ENCODE measurements at places on chromosomes 2 and 18. TPM values are rescaled to one million over a fixed set of nuclear protein-coding genes. Genes with fewer than 3 reads are reported as not detected.

DNA sequence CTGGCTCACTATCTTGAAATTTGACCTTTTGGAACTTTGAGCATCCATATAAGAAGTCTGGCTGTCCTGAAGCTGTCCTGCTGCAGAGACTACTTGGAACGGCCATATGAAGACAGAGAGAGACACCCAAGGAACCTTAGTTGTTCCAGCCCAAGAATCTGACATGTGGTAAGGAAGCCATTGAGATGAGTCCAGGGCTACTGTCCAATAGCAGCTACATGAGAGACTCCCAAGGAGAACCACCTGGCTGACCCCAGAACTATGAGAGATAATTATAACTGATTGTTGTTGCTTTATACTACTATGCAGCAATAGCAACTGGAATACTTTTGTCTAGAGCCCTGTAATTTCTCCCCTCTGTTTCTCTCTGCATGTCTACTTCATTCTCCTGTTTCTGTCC, 234.3 kb upstream of the TANK start:
- peaks cover 25% of the 10 kb centered on the region for H3K4me1 ChIP-seq
- DNase-seq, result no peak
- H3K27ac ChIP-seq, result no peak overlapping the region
- H3K36me3 ChIP-seq, result no peaks in the 10 kb centered on the region

DNA sequence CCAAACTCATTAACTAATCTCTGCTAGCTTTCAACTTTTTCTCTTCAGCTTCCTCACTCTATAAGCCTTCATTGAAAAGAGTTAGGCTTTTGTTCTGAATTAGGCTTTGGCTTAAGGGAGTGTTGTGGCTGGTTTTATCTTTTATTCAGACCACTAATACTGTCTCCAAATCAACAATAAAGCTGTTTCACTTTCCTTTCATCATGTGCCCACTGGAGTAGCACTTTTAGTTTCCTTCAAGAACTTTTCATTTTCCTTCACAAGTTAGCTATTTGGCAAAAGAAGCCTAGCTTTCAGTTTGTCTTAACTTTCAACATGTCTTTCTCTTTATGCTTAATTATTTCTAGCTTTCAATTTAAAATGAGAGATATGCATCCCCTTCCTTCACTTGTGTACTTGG, 271.7 kb upstream of the FSIP2 start:
- no peak overlapping the region for H3K4me3 ChIP-seq
- peaks cover 31% of the 10 kb centered on the region for H3K36me3 ChIP-seq
- DNase-seq, result no peak
- H3K27ac ChIP-seq, result no peak overlapping the region
- no peaks in the 10 kb centered on the region for H3K27me3 ChIP-seq
- no peaks in the 10 kb centered on the region for H3K4me1 ChIP-seq

DNA sequence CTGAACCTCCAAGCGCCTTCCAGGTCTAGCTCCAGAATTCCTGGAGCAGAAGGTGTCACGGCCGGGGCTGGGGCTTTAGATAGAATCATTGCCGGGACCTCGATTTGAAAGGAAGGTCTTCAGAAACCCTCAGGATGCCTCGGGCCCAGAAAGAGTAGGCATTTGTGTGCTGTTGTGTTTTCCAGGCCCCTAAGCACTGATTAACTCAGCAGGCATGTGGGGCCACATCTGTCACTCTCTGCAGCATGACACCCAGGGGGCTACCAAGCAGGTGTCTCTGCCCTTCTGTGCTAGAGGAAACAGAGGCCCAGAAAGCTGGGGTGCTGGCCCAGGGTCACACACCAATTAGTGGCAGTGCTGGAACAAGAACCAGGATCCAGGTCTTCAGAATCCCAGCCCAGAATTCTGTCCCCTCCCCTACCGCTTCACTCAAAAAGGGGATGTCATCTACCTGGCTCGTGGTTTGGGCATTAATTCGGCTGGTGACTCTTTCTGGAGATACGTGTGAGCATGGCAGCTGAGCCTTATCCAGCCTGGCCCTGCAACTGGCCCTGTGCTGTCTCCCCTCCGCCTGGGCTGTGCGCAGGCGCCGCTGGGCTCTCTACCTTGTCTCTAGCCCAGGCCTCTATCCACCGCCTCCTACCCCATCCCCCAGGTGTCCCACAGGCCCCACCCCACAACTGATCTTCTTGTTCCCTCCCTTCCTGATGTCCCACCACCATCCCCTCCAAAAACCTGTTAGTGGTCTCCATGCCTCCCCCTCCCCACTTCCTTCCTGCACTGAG, 245.4 kb downstream of the ATAD2B start:
- H3K27me3 ChIP-seq, result no peaks in the 10 kb centered on the region
- DNase-seq, result no peak
- H3K36me3 ChIP-seq, result peaks cover 11% of the 10 kb centered on the region

- H3K4me1 ChIP-seq, result no peaks in the 10 kb centered on the region
- no peak overlapping the region for H3K4me3 ChIP-seq
- no peak overlapping the region for H3K27ac ChIP-seq
- H3K36me3 ChIP-seq, result no peaks in the 10 kb centered on the region
Observed at GRCh38 chr2:6412533-6413091, 453.1 kb downstream of the CMPK2 start.

GRCh38 chr2:122368576-122369243, 613.3 kb downstream of the TSN start:
- H3K4me3 ChIP-seq, result no peak overlapping the region
- no peak overlapping the region for H3K27ac ChIP-seq
- no peaks in the 10 kb centered on the region for H3K4me1 ChIP-seq
- H3K36me3 ChIP-seq, result no peaks in the 10 kb centered on the region
- no peak for DNase-seq

- no peak overlapping the region for H3K27ac ChIP-seq
- no peak for DNase-seq
- peaks cover 83% of the 10 kb centered on the region for H3K36me3 ChIP-seq
- no peaks in the 10 kb centered on the region for H3K27me3 ChIP-seq
- no peak overlapping the region for H3K4me3 ChIP-seq
- H3K4me1 ChIP-seq, result no peaks in the 10 kb centered on the region
Observed at GRCh38 chr2:240526521-240526920, 31.3 kb downstream of the ANKMY1 start.

- no peak overlapping the region for H3K27ac ChIP-seq
- DNase-seq, result no peak
- H3K4me3 ChIP-seq, result no peak overlapping the region
- no peaks in the 10 kb centered on the region for H3K27me3 ChIP-seq
Observed at GRCh38 chr2:212408524-212408923, 130.1 kb downstream of the ERBB4 start.

BOLL gene
- total RNA-seq, result not detected

SNORC gene
- 4.1 TPM for total RNA-seq

RFTN2 gene
- 9.9 TPM for total RNA-seq

SULT6B1 gene
- not detected for total RNA-seq

CAPN14 gene
- total RNA-seq, result 0.47 TPM

NEURL3 gene
- not detected for total RNA-seq

Measured in mesothelial cell of epicardium (in vitro differentiated cells).